T-helper 1 cell (primary cell): ENCODE measurements at places on chromosomes 4 and X.

DNA sequence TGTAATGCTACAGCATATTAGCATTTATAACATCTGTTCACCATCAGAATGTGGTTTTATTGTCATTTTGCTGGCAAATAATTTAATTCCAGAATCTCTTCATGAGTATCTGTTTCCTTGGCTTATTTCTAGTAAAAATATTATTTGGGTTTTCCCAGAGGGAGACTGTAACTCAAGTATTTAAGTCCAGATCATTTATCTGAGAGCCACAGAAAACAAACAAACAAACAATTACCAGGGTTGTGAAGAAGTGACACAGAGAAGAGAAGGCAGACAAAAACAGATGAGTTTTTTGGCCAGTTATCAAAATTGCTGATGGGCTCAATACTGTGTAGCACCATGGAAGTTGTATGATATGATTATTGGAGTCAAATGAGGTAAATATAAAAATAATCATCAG, 515.1 kb downstream of the TECRL start:
- DNase-seq, result no peak

- DNase-seq, result no peak
Measured at GRCh38 chr4:6338175-6338950, 68.7 kb downstream of the WFS1 start.

GRCh38 chrX:119194621-119195020, 41.5 kb upstream of the PGRMC1 start:
- DNase-seq, result no peak

- no peak for DNase-seq
Measured at GRCh38 chr4:41360921-41361793, 104.4 kb downstream of the UCHL1 start.

DNA sequence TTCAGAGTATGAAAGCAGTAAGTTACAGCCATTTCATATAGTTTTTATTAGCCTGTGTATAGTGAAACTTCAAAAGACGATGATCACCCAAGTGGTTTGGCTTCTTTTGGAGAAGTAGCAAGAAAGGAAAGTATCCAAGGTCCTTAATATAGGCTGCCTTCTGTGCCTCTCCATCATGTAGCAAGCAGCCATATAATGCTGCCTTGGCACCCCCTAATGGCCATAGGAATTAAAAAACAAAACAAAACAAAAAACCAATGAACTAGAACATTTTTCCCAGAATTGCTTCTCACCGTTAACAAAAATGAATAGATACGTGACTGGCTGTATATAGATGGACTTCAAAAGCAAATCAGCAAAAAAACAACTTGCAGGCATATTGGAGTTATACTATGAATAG, 18.9 kb downstream of the LAMP2 start:
- no peak for DNase-seq

DNA sequence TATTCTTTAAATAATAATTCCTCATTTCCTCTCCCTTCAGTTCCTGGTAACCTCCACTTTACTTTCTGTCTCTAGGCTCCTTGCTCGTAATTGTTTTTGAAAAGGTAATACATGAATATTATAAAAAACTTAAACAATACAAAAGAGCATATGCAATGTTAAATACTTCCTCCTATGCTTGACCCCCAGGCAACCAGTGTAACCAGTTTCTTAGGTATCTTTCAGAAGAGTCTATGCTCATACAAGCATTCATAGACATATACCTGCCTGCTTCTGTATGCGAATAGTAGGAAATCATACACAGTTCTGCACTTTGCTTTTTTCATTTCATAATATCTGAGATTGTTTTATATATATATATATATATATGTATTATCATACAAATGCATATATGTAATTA, 2.6 kb upstream of the MID2 start:
- DNase-seq, result no peak

- DNase-seq, result no peak
Measured at GRCh38 chr4:122195718-122196117, 43.6 kb downstream of the BLTP1 start.

- no peak for DNase-seq
Measured at GRCh38 chr4:152973629-152974467, 37.7 kb downstream of the FHDC1 start.

GRCh38 chr4:182385897-182386296, 142.7 kb downstream of the TENM3 start:
- DNase-seq, result no peak

GRCh38 chr4:107853444-107854355, 29.0 kb downstream of the SGMS2 start:
- DNase-seq, result no peak

GRCh38 chrX:46588263-46588662, 14.7 kb downstream of the CHST7 start:
- DNase-seq, result peak; percentile 36

- DNase-seq, result no peak
Measured at GRCh38 chr4:4849524-4850193, 9.8 kb upstream of the MSX1 start.

DNA sequence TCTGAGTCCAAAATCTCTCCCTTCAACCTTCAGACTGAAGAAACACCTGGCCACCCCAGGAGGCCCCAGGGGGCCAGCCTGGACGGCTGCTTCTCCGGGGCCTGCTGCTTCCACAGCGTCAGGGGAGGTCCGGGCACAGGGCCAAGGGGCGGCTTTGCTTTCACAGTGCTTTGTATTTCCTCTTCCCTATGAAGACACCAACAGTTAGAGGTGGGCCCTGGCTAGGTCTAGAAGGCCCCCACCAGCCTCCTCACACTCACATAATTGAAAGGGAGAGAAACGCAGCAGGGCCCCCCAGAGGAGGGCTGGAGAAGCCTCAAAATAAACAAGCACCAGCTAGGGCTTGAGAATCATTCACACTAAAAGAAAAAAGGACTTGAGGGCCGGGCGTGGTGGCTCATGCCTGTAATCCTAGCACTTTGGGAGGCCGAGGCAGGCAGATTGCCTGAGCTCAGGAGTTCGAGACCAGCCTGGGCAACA, 17.8 kb downstream of the SCD5 start:
- DNase-seq, result no peak

DNA sequence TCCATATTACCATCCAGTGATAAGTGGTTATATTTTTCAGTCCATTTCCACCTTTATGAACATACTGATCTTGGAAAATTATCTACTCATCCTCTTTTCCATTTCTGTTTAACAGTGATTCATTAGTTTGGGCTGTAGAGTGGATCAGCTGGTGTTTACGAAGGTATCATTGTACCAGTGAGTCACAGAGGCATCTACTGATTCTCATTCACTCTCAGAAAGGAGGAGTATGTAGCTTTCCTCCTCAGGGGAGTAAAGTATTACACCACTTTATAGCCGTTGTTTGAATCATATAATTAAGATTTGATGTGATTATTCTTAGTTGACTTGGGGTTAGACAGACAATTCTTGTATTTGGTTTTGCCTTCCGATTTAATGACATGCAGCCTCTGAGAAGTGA, 74.7 kb downstream of the GALNT7 start:
- no peak for DNase-seq

DNA sequence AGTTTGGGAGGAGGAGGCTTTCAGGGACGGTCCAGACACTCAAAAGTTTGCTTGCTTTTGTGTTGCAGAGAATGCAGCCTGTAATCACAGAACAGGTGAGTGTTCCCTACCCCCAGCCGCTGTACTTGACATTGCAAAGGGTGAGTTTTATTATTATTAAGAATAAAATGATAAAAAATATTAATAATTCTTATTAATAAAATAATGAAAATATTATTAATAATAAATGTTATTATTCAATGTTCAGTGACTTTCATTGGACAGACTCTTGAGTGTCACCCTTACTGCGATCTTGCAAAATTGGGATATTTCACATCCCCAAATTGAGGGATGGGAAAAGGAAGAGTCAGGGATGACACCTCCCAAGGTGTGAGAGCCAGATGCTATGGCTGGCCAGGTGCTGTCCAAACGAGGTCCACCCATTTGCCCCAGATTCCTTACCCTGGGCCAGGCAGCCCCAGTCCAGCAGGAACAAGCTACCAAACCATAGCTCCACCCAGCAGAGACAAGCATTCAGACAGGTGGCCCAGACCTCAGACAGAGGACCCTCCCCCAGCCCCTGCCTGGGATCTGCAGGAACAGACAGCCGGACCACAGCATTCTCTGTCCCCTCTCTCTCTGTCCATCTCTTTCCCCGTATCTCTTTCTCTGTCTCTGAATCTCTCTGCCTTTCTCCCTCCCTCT, 22.4 kb downstream of the IL3RA start:
- DNase-seq, result no peak

DNA sequence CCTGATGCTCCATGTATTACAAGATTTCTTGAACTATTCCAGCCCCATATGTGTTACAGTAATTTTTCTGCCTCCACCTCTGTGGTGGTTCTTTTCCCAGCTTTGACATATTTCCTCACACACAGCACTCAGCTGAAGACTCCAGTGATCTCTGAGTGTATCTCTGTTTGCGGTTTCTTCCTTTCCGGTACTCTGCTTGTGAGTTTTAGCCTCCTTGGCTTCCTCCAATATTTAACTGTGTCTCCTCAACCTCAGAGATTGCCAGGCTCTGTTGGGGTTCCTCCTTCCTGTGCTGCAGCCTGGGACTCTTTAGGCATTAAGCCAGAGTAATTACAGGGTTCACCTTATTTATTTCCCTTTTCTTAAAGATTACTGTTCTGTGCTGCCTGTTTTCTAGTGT, 73.2 kb downstream of the NFKB1 start:
- DNase-seq, result no peak

GRCh38 chr4:8657381-8658088, 65.0 kb downstream of the CPZ start:
- no peak for DNase-seq

DNA sequence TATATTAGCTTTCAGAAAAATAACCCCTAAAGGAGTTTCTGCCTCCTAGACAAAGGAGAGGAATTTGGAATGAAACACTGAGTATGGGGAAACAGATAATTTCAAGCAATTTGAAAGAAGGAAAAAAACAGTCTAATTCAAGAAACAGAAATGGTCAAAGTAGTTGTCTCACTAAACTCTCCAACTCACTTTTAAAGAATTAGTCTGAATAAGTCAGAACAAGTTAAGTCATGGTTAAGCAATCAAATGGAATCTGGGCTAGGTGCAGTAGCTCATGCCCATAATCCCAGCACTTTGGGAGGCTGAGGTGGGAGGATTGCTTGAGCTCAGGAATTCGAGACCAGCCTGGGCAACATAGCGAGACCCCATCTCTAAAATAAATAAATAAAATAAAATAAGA, 95.7 kb upstream of the GRIA3 start:
- DNase-seq, result no peak

- no peak for DNase-seq
Measured at GRCh38 chr4:119040694-119041185, 94.9 kb upstream of the MYOZ2 start.

DNA sequence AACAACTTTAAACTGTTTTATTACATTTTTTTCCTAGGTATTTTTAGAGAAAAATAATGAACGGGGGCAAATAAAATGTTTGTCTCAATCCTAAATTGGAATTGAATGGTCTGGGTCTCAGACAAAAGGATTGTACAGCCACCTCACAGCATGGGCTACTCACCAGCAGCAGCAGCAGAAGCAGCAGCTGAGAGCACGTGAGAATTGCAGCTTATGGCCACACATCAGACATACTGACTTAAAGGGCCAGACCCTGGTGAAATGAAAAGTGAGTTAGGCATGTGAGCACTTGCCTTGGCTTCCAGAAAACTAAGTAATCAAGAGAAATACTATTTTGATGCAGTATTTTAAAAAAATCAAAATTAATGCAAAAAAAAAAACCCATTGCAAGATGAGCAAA, 56.6 kb downstream of the AASDH start:
- DNase-seq, result no peak

DNA sequence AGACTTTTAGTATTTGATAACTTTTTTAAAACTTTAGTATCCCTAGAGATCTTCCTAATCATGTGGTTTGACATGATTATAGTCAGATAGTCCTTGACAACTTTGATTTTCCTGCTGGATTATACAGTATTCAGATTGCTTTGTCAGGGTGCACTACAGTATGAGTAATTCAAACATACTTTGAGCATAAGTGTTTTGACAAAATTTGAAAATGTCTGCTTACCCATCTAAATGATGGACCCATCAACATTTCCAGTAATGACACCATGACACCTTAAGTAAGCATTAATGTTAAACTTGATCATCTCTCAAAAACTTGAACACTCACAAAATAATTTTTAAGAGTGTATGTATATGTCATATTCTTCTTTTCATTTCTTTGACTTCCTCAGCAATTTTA, 514.5 kb upstream of the SMIM31 start:
- DNase-seq, result no peak

DNA sequence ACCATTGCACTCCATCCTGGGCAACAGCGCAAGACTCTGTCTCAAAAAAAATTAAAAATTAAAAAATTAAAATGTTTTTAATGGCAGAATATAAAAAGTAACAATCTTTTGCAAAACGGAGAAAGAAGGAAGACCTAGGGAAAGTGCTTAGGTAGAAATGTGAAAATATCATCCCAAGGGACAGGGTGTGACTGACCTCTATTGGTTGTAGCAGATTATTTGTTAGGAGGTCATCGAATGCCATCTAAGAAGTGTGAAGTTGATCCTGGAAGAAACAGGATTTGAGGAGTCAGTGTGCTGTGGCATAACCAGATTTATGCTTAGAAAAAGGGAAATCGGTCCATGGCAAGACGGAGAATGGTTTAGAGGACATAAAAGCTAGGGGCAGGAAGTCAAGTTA, 18.1 kb upstream of the C4orf36 start:
- no peak for DNase-seq

GRCh38 chr4:168317621-168318020, 931 bp downstream of the DDX60 start:
- no peak for DNase-seq

- DNase-seq, result no peak
Measured at GRCh38 chr4:66829310-66829709, 716.0 kb downstream of the CENPC start.

DNA sequence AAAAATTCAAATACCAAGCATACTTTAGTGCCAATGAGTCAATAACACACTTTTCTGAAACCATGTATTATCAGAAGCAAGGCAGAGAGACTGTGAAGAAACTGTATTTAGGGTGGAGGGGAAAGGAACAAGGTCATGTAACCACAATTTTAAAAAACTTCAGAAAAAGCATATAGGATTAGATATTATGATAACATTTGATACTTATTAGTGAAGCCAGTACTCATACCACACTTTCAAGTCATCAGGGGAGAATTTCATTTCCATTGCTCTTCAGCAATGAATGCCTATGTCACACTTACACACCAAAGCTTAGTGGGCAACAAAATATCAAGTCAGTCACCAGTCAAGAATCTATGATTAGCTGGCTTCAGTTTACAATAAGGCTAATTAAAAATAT, 602.2 kb downstream of the IL15 start:
- DNase-seq, result no peak

DNA sequence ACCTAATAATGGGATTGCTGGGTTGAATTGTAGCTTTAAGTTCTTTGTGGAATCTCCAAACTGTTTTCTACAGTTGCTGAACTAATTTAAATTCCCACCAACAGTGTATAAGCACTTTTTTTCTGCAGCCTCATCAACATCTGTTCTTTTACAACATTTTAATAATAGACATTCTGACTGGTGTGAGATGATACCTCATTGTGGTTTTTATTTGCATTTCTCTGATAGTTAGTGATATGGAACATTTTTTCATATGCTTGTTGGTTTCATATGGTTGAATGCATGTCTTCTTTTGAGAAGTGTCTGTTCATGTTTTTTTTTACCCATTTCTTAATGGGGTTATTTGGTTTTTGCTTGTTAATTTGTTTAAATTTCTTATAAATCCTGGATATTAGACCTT, 1718.9 kb downstream of the C4orf33 start:
- no peak for DNase-seq

GRCh38 chr4:71290476-71290875, 48.3 kb upstream of the SLC4A4 start:
- no peak for DNase-seq
